Ascending aorta (tissue), 2 donors: ENCODE measurements at places on chromosomes 3 and 15. TPM values are rescaled to one million over a fixed set of nuclear protein-coding genes. Genes with fewer than 3 reads are reported as not detected.

- DNase-seq, result no peak
Measured at GRCh38 chr15:95323796-95324195, 1006.7 kb upstream of the NR2F2 start.

DNA sequence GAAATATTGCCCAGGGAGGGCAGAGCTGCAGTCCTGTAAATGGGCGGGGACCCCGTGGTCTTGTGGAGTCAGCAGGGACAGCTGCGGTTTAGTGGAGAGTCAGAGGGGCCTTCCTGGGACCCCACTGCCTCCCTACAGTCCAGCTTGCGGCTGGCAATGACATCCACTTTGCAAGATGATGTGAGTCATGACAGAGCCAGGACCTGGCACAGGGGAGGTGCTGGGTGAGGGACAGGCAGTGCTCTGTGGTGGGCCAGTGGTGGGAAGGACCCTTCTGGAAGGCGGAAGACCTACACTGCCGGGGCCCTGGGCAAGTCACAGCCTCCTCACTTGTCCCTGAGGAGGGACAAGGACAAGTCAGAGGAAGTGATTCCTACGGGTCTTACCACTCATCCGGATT, 17.8 kb downstream of the APBA2 start:
- DNase-seq, result no peak

DNA sequence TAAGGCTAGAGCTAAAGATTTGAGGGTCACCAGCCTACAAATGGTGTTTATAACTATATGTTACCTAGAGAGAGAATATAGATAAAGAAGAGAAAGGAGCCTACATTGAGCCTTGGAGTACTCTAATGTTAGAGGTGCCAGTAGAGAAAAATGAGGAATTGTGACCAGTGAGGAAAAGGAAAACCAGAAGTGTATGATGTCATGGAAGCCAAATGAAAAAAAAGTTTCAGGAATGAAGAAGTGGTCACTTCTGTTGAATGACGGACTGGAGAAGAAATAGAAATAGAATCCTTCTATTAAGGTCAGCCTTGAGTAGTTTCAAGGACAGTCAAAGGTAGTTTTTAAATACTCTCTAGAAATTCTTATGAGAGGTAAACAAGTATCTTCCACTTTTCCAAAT, 51.2 kb upstream of the MLF1 start:
- no peak for DNase-seq

DNA sequence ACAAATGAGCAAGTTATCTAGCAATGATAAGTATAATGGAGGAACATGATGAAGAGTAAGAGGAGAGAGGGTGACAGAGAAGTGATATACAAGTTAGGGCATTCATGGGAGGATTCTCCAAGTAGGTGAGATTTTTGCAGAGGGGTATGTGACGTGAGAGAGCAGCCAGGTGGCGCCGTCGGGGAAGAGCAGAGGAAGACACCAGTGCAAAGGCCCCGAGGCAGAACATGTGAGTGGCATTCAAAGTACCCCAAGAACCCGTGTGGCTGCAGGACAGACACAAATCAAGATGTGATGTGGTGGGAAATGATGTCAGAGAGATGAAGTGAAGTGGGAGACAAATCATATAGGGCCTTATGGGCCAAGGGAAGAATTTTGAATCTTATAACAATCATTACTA, 81.8 kb upstream of the GRM7 start:
- DNase-seq, result no peak

GRCh38 chr3:195597848-195598247, 14.1 kb upstream of the APOD start:
- no peak for DNase-seq

DNA sequence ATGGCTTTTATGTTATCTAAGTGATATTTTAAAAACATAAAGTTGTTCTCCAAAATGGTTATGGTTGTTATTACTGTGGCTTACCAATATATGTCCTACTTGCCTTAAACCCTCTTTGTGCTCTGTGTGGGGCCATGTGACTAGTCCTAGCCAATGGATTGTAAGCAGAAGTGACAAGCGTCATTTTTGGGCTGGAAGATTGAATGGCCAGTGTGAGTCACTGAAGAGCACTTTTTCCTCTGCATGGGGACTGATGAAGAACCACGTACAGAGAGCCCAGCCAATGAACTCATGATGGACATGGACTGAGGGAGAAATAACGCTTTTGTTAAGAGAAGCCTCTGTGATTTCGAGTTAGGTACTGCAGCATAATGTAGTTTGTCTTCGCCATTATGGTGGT, 332.7 kb downstream of the EDEM1 start:
- DNase-seq, result no peak

DNA sequence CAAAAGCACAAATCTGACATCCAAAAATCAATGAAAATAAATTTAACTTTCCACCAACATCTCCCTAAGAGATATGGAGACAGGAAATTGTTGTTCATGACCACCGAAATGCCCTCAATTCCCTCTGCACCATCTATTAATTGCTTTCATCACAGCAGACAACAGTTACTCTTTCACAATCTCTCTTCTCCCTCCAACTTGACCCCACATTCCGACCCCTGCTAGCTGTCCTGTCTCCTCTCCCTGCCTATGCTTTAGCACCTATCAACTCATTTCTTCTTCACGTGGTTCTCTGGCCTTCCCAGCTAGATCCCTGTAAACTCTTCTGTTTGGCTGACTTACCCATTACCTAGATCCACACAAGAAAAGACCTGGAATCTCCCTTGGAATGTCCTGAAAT, 173.9 kb upstream of the ADAMTS9 start:
- DNase-seq, result no peak

DNA sequence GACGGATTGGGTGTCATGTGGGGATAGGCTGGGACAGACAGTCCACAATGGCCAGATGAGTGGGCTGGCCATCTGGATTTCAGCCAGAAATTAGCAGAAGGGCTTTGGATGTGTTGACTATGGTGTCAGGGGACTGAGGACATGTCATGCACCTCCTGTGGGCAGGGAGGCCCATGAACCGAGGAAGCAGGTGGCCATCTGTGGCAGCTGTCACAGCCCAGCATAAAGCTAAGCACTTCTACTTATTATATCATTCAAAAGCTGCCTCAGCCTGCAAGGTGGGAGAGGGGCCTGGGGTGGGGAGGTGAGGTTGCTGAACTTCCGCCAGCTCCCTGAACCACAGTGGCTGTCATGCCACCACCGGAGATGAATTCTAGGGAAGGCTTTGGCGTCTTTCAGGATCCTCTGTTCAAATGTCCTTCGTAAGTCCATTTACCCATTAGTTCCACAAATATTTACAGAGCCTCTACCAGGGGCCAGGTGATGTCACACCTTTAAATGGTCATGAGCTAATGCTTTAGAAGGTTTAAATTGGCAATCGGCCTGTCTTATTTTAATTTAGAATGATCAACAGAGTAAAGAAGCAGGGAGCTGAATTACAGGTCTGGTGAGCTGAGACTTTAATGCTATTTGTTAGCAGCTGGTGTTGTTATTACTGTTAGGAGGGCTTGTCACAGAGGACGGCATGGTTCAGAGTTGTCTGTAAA, 23.6 kb upstream of the CAV3 start:
- no peak for DNase-seq

GRCh38 chr3:147701195-147701594, 292.0 kb downstream of the ZIC1 start:
- DNase-seq, result no peak

GRCh38 chr15:99645543-99645935, 79.8 kb downstream of the MEF2A start:
- DNase-seq, result no peak

DNA sequence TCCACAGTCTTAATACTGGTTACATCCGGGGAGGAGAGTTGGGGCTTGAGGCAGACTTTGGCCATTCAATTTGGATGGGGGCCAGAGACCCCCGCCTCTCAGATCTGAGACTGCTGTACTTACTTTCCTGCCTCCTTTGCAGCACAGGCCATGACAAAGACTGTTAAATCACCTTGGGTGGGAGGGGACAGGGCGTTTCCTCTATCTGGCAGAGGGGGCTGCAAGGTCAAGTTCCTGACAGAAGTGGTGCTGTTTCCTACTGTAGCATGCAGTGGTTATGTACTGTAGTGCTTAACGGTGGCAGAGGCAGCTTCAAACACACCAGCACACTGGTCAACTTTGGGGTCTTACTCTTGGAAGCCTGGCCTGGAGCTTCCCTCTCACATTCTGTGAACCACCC, 261.2 kb upstream of the LRRFIP2 start:
- DNase-seq, result no peak

The FSIP1 gene
- total RNA-seq, result not detected

The SLCO2A1 gene
- total RNA-seq, result 111 TPM

The ROPN1 gene
- total RNA-seq, result not detected

The EIF4E3 gene
- total RNA-seq, result 4.4 TPM

The CBLB gene
- total RNA-seq, result 30.0 TPM
